G401 (cell line): ENCODE measurements at places on chromosomes 6 and 20.

GRCh38 chr6:21634582-21634981, 41.0 kb downstream of the SOX4 start:
- no peak for DNase-seq

- peak; percentile 79 for DNase-seq
Measured at GRCh38 chr6:107676042-107676441, 148.1 kb downstream of the SCML4 start.

DNA sequence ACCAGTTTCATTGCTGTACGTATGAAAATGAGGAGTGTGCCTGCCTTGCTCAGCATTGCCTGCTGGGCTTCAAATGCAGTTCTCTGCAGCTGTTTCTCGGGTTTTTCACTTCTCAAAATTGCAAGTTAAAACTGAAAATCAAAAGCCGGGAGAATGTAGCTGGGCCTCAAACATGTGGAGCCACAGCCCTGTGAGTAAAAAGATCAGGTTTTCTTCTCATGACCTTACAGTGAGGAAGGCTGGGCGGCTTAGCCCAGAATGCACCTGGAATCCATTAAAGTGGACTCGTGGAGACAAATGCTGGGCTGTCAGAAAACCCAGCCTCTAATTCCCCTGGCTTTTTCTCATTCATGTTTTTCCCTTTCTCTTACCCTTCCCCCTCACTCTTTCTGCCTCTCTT, 34.4 kb downstream of the DSE start:
- DNase-seq, result no peak

- peak; percentile 63 for DNase-seq
Measured at GRCh38 chr6:151275121-151275520, 35.4 kb downstream of the AKAP12 start.

DNA sequence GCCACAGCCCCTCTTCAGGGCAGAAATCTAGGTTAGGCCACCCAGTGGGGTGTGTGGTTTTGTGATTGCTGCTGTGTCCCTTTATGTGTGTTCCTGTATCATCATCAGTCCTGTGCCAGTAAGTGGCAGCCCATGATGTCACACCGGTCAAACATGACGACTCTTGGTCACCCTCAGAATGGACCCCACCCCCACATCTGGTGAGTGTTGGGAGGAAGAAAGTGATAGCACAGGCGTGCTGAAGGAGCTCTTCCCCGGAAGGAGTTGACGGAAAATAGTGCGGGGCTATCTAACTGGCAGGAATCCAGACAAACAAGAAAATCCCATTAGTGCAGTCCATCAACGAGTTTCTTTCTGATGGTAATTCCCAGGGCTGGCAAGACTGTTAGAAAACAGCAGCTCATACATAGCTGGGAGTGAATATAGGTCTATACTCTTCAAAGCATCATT, 33.4 kb upstream of the IL17A start:
- no peak for DNase-seq

DNA sequence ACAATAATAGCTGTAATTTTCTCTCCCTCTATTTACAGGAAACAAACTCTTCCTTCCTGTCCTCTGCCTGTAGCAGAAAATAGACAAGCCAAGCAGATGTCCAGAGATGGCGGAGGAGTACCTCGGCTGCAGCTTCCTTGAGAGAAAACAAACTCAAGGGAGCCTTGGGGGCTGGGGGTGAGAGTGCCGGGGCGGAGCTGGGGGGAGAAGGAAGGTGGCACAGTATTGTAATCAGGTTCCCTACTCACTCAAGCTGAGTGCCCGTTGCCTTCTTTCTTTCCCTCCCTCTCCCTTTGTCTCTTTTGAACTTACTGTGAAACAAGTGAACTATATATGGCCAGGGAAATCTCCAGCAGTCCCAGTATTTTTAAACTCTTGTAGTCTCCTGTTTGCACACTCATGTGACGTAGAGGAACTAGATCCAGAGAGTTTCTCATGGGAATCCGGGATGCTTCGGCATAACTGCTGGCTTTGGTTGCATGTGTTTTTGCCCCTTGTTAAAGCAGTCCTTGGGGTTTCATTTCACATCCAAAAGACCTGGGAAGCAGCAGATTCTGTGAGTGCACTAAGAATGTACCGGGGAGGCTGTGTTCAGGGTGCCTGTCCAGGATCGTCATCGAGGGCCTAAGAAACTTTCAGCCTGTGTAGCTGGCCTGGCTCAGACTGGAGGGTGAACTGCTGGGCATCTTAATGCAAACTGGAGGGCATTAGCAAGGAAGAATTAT, 44.6 kb upstream of the HDDC2 start:
- DNase-seq, result no peak

- no peak for DNase-seq
Measured at GRCh38 chr6:33201147-33201545, 479 bp downstream of the SLC39A7 start.

DNA sequence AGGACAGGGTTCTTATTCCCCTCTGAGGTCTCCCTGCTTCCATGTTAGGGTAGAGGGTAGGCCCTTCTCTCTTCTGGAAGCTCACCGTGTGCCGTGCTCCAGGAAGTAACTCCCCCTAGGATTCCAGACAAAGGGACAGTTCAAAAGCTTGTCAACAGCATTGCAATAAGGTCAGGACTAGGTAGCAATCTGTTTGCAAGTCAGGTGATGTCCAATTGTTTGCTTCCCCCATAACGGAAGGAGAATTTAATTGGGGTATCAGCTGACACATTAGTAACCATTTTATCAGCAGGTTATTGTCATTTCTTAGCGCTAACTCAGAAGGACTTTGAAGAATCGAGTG, 41.9 kb downstream of the SYNJ2 start:
- no peak for DNase-seq

DNA sequence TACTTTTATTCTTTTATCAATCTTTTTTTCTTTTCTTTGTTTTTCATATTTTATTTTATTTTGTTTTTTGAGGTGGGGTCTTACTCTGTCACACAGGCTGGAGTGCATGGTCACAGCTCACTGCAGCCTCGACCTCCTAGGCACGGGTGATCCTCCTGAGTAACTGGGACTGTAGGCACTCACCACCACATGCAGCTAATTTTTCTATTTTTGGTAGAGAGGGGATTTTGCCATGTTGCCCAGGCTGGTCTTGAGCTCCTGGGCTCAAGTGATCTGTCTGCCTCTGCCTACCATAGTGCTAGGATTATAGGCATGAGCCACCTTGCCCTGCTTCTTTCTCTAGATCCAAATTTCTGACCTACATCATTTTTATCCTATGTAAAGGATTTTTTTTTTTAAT, 153.2 kb downstream of the CDKAL1 start:
- DNase-seq, result no peak

GRCh38 chr6:69584913-69585729, 211.7 kb downstream of the LMBRD1 start:
- DNase-seq, result peak; percentile 94

GRCh38 chr6:52546192-52546591, 30.7 kb downstream of the TRAM2 start:
- DNase-seq, result no peak

- DNase-seq, result no peak
Measured at GRCh38 chr20:5526516-5526915, 209.8 kb upstream of the PROKR2 start.

DNA sequence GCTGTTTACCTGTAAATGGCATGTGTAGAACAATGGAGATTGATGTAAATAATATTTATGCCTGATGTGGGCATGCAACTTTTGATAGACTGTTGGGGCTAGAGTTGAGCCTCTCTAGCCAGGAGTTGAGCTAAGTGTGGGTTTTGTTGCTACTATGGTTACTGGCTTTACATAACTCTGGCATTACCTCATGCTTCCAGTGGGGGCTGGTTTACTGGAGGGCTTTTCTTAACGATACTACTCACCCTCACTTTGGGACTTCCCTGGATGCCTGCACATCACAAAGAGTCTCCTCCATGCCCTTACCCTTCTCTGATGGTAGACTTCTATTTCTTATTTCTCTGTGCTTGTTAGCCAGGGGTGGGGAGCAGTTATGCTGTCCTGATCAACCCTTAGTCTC, 524.6 kb upstream of the CDH4 start:
- no peak for DNase-seq

GRCh38 chr6:100913400-100914276, 32.5 kb upstream of the ASCC3 start:
- DNase-seq, result no peak

DNA sequence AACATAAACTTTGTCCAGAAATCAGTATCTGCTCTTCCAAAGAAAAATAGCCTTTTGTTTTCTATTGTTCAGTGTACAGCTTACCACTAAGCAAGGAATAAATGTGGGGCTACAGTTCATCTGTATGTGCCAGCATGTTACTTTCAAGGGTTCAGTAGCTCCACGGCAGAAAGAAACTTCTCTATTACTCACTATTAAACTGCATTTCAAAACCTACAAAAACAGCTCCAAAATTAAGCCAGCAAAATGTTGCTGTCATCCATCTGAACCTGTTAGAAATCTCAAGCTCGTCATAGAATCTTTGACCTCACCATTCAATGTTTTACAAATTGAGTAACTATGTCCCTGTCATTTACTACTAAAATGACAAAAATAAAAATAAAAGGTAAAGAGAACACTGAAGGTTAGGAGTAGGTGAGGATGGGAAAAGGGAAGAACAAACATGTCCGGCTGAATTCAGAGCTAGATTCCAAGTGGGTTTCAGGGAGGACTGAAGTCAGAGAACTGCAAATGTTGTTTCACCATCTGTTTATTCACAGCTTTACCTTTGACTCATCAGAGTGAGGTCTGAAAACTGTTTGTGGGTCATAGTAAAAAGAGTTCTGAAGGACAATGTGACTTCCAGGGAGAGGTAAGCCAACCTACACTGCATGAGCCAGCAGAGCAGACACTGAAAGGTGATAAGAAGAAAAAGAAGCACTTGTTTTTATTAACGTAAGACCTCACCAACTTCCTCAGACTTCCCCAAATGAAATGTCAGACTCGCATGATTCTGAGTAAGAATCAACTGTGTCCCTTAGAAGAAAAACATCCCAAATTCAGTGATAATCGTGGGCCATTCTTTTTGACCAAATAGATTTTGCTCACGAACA, 62.0 kb downstream of the ATXN1 start:
- peak; percentile 20 for DNase-seq

DNA sequence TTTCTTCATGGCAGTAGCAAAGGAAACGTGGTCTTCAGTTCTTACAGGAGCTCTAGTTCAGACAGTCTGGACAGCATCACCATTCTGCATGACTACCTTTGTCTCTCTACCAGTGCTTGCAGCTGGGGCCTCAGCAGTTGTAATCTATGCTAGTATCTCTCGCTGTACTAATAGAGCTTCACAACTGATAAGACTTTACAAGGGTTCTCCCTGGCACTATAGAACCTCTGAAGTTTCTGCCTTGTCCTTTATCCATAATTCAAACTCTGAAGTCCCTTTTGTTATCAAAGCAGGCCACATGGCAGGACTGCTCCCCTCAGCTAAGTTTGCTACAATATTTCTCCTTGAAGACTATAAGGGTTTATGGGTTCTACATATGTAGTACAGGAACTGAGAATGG, 842.1 kb upstream of the ADGRB3 start:
- DNase-seq, result no peak

DNA sequence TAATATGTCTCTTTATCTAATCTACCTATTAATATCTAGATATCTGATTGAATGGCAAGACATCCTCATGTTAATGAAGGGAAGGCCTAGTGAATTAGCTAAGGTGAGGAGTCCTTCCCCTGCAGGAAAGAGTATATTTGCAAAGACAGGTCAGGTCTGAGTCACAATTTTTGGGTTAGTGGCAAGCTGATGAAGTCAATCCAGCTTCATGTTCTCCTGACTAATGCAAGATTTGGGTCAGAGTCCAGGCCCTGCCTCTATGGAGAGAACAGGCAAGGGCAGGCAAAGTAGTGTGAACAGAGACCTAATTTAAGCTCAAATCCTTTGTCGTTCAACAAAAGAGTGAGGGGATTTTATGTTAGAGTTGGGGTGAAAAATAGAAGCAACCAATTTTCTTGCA, 496.7 kb downstream of the BMP2 start:
- no peak for DNase-seq

- DNase-seq, result no peak
Measured at GRCh38 chr6:111823831-111824607, 49.2 kb downstream of the FYN start.

- peak; percentile 11 for DNase-seq
Measured at GRCh38 chr6:11317885-11318771, 85.7 kb upstream of the NEDD9 start.

- no peak for DNase-seq
Measured at GRCh38 chr6:26198722-26199056, 111.5 kb downstream of the HFE start.

GRCh38 chr20:61119273-61119672, 132.8 kb upstream of the CDH4 start:
- DNase-seq, result no peak
